ENCODE measurements at places on chromosomes 1 and 21.

DNA sequence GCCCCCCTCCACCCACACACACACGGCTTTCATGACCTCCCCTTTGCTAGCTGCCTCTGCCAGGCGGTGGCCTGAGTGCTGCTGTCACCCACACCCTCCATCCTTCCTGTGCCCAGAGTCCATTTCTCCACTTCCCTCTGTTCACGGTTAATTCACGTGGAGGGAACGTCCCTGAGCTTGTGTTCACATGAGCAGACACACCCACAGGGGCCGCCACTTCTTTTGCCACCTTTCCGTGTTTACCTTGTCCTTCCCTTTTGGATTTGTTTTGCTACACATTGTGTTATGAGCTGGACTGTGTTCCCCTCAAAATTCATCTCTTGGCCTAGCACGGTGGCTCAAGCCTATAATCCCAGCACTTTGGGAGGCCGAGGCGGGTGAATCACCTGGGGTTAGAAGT is 128.0 kb downstream of the ETS2 start:
- no peak for DNase-seq

DNA sequence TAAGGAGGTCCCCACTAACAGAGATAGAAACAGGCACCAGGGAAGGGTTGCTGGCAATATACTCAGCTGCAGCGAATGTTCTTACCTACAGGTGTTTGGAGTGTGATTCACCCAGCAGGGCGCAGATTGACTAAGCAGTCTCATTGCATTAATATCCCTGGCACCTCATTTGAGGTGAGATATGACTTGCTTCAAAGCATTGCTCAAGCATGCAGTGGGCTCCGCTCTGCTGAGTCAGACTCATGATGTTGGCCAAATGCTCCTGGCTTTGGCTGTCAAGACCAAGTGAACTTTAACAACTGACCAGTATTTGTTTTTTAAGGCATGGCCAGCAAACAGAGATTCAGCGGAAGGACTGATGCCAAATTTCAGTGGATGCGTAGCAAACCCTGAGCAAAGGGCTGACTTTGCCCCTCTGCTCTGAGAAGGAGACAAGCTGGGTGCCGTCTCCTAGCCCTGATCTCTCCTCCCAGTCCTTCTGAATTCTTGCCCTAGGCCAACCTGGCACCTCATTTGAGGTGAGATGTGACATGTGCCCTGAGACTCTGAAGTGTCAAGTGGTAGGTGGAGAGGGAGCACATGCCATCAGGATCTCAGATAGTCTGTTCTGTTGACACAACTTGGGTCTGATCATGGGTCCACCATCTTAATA is 187.1 kb upstream of the COA6 start:
- DNase-seq = no peak

DNA sequence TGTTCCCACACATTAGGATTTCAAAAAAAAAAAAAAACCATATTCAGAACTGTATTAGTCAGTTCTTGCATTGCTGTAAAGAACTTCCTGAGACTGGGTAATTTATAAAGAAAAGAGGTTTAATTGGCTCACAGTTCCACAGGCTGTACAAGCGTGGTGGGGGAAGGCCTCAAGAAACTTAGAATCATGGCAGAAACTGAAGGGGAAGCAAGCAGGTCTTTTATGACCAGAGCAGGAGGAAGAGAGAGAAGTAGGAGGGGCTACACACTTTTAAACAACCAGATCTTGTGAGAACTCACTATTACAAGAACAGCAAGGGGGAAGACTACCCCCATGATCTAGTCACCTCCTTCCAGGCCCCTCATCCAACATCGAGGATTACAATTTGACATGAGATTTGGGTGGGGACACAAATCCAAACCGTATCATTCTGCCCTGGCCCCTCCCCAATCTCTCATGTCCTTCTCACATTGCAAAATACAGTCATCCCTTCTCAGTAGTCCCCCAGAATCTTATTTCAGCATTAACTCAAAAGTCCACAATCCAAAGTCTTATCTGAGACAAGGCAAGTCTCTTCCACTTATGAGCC is 51.8 kb downstream of the POU2F1 start:
- DNase-seq = no peak

GRCh38 chr1:94980582-94981574 is 54.0 kb upstream of the CNN3 start:
- no peak for DNase-seq

- no peak for DNase-seq
These were observed 34.8 kb downstream of the ACOT7 start for GRCh38 chr1:6358757-6359201.

DNA sequence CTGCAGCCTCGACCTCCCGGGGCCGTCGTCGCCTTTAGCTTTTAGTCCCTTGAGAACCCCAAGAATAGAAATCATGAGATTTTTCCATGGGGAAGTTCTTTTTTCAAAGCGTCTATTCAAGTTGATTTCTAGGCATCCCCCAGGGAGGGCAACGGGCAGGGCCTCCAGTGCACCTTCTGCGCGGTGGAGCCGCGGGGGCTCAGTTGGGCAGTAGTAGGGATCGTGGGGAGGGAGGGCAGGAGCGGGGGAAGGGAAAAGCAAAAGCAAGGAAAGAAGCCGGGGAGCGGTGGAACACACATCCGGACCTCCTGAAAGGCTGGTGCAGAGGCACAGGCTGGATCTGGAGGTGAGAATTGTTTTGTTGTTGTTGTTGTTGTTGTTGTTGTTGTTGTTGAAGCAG is 103.4 kb downstream of the PPIAL4G start:
- no peak for DNase-seq

- DNase-seq = no peak
These were observed 3.8 kb downstream of the RGS13 start for GRCh38 chr1:192639607-192640368.

DNA sequence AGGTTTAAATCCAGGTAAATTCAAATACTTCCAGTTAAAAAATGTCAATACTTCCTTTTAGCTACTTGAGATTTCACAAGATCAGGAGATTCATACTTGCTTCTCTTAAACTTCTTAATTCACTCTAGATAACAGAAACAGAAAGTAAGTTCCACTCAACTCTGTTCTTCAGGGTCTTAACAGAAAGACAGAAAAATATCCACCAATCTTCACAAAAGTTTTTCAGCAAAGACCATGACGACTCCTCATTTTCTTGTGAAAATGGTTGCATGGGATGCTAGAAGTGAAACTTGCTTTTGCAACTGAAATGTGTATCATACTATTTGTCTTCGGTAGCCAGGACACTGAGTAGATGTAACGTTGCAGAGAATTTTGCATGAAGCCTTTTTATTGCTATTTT is 12.3 kb upstream of the LRRC8C start:
- DNase-seq = no peak

DNA sequence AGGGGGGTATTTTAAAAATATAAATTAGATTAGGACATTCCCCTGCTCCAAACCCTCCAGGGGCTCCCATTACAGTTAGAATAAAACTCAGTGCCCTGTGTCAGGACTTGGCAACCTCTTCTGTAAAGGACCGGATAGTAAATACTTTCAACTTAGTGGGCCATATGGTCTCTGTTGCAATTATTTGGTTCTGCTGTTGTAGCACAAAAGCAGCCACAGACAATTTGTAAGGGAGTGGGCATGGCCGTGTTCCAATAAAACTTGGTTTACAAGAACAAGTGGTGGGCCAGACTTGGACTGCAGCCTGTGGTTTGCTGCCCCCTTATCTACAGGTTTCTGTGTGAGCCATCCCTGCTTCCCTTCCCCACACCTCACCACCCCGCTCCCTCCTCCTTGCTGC is 92.0 kb downstream of the ACTL8 start:
- DNase-seq = no peak

DNA sequence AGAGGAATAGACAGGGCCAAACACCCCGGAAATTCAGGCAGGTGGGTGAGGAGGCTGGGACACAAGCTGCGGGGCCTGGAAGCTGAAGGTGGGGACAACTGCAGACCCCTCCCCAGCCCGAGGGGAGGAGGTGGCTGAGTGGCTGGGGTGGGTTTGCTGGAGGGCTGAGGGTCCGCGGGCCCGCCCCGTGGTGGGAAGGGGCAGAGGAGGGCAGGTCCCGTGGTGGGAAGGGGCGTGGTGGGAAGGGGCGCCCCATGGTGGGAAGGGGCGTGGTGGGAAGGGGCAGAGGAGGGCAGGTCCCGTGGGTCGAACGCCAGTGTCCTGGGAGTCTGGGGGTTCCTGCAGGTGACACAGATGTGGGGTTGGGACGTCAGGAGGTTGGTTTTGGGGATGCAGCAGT is 24.3 kb upstream of the TTLL10 start:
- no peak for DNase-seq

DNA sequence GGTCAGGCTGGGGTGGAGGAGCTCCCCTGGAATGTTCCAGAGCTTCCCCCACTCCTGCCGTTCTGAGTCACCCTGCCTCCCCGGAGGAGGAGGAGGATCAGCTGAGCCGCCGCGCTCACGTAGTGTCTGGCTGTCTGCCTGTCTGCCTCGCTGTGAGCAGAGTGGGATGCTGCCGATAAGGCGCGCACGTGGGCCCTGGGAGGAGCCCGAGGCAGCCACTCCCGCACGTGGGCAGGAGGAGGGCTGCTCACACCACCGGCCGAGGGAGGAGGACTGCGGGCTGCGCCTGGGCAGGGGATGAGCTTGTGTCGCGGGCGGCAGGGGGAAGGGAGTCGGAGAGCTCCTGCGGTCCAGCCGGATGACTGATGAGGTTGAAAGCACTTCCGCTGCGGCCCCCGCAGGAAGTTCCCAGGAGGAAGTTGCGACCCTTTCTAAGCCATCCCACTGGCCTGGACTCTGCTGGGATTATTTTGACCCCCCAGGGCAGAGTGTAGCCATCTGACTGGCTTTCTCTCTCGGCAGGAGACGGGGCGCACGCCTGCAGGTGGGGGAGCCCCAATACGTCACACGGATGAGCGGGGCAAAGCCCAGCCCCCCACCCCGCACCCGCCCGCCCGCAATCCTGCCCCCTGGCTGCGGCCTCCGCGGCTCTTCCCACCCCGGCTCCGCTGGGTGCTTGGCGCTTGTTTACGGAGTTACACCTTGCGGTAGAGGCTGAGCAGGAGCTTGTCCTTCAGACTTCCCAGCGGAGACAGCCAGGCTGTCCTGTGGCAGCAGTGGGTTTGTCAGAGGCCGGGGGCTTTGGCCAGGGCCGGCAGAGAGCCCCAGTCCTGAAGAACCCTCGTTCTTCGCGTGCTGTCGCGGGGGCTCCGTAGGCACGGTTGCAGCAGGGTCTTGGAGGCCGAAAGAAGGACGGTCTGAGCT is 9.8 kb downstream of the PDXK start:
- peak; percentile 75 for DNase-seq

DNA sequence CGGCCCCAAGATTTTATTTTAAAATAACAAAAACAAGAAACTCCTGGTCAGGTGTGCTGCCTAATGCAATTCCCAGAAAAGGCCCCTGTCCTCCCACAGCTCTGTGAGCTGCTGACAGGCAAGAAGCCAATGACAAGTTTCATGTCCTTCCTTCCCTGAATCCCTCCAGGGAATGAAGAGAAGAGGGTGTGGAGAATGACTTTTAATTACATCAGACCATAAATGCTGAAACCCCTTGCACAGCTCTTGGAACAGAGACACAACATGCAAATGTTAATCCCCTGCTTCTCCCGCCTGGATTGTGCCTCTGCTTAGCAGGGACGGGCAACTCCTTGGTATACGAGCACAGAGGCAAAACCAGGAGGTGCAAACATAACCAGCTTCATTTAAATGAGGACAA is 228.1 kb upstream of the CAMK1G start:
- DNase-seq = no peak

DNA sequence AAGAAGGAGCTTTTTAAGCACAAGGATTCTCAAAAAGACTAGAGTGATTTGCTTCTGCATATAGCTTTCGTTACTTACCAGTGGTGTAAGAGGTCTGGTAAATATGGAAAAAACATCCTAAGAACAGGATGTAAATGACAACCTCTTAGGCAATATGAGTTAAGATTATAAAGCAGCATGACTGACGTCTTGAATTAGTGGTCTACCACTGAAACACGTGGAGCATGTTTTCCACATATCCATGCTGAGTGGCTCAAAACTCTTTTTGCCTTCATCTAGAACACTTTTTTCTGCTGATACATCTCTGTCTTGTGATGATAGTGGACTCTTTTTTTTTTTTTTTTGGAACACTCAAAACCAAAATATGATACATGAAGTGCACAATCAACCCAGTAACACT is 44.6 kb downstream of the RCAN1 start:
- no peak for DNase-seq

DNA sequence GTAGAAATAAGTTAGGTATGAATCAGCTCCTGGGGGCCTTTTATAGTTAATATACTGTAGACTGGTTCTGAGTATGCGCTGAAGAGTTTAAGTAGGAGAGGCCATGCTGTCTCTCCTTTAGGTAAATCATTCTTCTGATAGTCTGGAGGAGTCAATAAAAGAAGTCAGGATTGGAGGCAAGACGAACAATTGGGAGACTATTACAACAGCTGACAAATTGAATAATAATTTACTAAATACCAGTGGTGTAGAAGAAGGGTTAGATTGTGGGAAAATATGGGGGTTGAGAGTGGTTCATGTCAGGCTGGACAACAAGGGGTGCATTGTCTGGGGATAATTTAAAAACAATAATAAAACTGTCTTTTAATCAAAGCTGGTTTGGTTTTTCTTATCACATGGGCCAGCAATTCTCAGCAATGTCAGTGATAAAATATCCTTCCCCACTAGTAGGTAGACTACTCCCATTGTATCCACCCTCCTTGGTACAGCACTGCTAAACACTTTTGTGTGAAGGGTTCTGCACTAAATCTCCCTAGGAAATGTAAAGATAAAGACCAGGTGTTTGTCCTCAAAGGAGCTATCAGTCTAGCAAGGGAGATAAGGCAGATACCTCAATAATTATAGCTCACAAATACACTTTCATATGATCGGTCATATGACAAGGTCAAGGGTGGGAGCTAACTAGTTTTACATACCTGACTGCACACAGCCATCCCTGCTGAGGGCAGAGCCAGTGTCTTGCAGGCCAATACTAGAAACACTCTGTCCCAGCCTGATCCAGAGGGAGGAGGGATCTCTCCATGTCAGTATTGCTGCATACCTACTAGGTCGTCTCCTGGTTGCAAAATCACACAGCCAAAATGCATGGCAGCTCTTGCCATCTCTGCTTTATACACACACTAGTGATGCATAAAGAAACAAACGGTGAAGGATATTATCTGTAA is 299.7 kb downstream of the VAV3 start:
- DNase-seq = no peak

- no peak for DNase-seq
These were observed 94.1 kb downstream of the ERG start for GRCh38 chr21:38404177-38404576.

GRCh38 chr1:153944005-153944826 is 2.3 kb downstream of the DENND4B start:
- no peak for DNase-seq

- DNase-seq = no peak
These were observed 3.8 kb upstream of the FAM20B start for GRCh38 chr1:179021873-179022272.

DNA sequence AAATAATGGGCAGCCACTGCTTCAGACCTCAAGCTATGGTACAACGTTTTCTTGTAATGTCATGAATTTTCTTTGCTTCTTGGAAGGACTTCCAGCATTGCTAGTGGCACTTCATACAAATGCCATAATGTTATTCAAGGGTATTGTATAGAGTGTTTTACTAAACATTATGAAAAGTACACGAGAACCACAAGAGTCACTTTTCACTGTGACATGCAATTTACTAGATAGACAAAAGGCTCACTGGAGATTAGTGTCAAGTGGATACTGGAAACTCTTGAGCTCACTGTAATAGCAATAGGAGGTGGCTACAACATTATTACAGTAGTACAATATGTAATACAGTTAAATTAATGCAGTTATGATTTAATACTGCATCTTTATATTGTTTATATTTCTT is 5.3 kb upstream of the OLFM3 start:
- no peak for DNase-seq
